ENCODE measurements at places on chromosomes 13 and 19.
A peak's percentile ranks its signal among the peaks of the same experiment; 100 is the strongest.

- DNase-seq, result no peak
These were observed 194.5 kb downstream of the DACH1 start for GRCh38 chr13:71672512-71672911.

DNA sequence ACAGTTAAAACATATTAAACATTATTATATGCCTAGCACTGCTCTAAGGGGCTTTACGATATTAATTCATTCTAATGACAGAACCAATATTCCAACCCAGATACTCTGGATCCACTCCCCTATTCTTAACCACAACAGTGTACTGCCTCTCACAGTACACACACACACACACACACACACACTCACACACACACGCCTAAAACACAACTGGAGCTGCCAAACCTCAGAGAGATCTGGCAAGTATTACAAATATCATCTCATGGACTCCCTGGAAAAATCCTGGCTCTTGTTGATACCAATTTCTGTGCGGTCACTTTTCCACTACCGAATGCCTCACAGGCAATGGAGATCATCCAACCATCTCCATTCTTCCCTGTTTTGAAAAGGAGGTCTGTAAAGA lies 1.3 kb downstream of the ZNF780A start:
- DNase-seq, result no peak

- DNase-seq, result no peak
These were observed 15.0 kb downstream of the NUFIP1 start for GRCh38 chr13:44974056-44974793.

DNA sequence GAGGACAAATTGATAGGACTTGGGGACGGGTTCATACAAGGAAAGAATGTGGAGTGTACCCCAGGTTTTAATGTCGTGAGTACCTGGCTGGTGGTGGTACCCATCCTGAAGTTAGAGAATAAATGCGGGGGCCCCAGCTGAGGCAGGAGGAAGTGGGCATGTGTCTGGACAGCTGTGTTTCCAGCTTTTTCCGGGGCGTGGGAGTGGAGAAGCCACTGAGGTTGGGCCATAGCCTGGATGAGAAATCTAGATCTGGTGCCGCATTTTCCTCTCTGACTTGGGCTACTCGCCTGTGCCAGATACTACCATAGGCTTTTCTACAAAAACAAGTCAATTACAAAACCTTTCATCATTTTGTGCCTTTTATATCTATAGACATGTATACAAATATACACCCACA lies 147.4 kb downstream of the STK24 start:
- DNase-seq, result no peak

- no peak for DNase-seq
These were observed 806.1 kb upstream of the ARGLU1 start for GRCh38 chr13:107374038-107374437.

DNA sequence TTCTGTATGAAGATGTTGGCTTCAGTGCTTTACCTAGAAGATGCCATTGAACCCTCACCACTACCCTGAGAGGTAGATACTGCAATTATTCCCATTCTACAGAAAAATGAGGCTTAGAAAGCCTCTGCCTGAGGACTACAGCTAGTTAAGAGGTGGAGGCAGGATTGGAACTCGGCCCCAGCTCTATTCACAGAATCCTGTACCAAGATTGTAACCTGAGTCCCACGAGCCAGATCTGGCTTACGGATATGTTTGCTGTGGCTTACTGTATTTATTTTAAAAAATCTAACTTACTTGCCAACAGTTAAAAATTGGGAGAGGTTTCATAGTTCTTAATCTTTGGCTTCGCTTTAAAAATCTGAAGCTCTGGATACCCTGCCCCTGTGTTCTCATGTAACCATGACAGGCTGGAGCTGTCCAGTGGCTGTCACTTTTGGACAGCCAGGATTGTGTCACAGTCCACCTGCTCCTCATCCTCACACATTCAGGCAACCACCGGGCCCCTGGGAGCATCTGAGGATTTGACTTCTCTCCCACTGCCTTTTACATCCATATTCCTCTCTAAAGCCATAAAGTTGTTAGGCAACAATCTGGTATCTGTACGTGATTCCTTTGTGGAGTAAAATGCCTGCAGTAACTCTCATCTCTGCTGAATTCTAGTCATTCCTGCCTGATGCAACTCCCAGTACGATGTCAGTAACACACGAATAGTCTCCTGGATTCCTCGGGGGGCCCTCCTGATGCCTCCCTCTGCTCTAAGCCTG lies 160.8 kb upstream of the SERP2 start:
- peak; percentile 40 for DNase-seq

GRCh38 chr19:17135001-17135853 lies 59.6 kb downstream of the MYO9B start:
- DNase-seq, result peak; percentile 87

- DNase-seq, result no peak
These were observed 7.2 kb downstream of the AXL start for GRCh38 chr19:41226053-41226873.

DNA sequence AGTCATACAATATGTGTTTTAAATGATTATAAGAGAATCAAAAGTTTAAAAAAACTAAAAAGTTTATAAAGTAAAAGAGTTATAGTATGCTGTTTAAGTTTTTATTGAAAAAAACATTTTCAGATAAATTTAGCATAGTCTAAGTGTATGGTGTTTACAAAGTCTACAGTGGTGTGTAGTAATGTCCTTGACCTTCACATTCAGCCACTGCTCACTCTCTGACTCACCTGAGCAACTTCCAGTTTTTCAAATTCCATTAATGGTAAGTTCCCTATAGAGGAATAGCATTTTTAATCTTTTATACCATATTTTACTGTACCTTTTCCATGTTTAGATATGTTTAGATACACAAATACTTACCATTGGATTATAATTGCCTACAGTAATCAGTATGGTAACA lies 842.4 kb upstream of the KLHL1 start:
- DNase-seq, result no peak

DNA sequence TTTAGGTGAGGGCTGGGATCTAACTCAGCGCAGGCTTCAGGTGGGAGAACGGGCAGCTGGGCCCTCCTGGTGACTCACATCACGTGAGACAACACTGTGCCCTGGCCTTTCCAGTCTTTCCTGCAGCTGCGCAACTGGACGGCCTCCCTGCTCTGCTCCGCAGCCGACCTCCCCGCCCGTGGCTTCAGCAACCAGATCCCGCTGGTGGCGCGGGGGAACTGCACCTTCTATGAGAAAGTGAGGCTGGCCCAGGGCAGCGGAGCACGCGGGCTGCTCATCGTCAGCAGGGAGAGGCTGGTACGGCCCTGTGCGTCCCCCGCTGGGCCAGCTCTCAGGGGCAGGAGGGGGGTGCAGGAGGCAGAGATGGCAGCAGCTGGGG lies 8.8 kb downstream of the SPPL2B start:
- no peak for DNase-seq

- peak; percentile 73 for DNase-seq
These were observed 5.2 kb downstream of the CHAMP1 start for GRCh38 chr13:114319441-114319913.

GRCh38 chr19:58355908-58356765 lies 2.8 kb upstream of the A1BG start:
- no peak for DNase-seq

GRCh38 chr13:111521691-111522229 lies 201.3 kb downstream of the TEX29 start:
- DNase-seq, result no peak

DNA sequence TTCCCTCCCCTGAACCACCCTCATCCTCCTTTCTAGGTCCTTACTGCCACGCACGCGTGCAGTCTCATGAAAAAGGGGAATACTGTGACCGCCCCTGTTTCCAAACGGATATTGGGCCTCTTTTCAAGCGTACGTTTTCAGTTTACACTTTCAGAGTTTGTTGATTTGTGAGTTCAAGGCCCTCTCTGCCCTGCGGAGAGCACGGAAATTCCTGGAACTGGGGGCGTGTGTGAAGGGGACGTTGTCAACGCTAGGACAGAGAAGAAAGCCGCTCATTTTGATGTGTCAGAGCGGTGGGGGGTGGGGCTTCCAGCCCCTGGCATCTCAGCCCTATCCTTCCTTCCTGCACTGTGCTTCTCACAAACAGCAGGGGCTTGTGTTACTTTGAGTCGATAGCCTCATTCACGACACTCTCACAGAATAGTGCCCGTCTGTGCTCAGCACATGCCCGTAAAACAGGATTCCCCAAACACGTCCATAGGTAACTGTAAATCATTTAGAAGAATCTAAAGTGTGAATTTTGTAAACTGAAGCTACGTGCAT lies 137.6 kb upstream of the PEG3 start:
- no peak for DNase-seq

DNA sequence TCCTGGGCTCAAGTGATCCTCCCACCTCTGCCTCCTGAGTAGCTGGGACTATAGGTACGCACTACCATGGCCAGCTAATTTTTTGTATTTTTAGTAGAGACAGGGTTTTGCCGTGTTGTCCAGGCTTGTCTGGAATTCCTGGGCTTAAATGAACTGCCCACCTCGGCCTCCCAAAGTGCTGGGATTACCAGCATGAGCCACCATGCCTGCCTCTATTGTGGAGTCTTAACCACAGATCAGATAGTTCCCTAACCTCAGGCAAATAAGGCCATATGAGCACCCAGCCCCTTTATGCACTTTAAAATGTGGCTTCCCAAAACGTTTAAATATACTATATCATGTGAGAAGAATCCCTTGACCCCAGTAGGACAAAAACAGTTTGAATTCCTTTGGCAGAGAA lies 16.4 kb downstream of the CNMD start:
- DNase-seq, result no peak

GRCh38 chr19:32661318-32661717 lies 13.7 kb downstream of the ANKRD27 start:
- no peak for DNase-seq

- no peak for DNase-seq
These were observed 38.2 kb downstream of the ARRDC2 start for GRCh38 chr19:18046059-18046718.

GRCh38 chr19:19751846-19752245 lies 18.9 kb upstream of the ZNF14 start:
- no peak for DNase-seq

DNA sequence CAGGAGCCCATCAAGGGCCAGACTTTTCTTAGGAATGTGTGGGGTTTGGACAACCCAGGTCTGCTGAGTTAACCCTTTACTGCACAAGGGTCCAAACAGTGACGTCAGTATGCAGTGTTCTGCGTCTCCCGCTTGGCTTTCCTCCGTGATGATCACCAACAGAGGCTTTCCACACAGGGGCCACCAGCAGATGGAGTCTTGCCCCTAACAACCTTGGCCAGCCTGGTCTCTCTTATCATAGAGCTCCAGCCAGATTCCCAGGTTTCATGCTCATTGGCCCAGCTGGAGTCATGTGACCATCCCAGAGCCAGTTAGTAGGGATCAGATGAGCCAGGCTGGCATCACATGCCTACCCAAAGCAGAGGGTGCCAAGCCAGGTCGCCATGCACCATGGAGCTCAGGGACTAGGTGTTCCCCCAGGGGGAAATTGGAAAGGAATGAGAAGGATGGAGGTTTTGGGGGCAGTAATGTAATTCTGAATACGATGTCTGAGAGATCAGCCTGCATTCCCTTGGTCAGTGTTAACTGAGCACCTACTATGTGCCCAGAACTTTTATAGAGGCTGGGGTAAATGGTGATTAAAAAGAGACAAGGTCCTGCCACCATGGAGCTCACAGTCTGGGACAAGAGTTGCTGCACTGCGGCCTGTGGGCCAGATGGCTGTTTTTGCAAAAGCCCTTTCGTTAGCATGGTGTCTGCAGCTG lies 61.2 kb downstream of the MYH14 start:
- no peak for DNase-seq

DNA sequence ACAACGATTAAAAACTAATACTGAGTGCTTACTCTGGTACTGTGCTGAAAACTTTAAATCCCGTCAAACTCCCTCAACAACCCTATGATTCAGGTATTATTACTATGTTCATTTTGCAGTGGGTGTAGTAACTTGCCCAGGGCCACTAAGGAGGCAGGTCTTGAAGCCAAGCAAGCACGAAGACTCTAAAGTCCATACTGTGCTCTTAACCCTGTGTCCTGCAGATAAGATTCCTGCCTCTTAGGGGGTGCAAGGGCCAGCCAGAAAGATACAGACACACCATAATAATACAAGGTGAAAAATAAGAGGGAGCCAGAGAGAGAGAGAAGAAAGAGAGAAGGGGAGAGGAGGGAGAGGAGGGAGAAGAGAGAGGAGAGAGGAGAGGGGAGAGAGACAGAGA lies 95.5 kb downstream of the CDADC1 start:
- no peak for DNase-seq

DNA sequence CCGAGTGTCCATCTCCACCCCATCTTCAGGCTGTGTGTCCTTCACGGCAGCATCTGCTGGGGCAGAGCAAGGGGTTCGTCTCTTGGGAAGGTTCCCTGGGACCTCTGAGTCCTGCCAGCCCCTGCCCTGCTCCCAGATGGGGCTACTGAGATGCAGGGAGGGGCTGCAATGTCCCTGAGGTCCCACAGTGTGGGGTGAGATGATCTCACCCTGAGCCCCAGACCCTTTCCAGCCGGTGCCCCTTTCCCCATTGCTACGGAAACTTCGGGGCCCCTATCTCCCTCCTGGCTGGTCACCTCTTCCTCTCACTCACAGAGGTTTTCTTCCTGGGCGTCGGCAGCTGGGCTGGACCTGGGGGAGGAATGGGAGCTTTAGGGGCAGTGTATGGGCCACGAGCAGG lies 5.0 kb downstream of the LILRB2 start:
- no peak for DNase-seq

DNA sequence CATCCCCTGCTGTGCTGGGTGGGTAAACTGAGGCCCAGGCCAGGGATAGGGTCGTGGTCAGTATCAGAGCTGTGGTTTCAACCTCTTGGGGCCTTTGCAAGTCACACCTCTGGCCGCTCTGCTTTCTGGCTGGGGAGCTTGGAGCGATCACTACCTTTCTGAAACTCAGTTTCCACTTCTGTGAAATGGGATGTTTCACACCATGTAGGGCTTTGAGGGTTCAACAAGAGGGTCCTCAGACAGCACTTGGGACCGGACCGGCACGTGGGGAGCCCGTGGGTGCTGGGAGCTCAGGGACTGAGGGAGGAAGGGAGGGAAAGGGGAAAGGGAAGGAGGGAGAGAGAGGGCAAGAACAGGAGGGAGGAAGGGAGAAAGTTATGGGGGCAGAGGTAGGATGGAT lies 21.1 kb downstream of the PGLS start:
- no peak for DNase-seq

GRCh38 chr13:76512721-76513145 lies 373.5 kb downstream of the KCTD12 start:
- DNase-seq, result no peak

DNA sequence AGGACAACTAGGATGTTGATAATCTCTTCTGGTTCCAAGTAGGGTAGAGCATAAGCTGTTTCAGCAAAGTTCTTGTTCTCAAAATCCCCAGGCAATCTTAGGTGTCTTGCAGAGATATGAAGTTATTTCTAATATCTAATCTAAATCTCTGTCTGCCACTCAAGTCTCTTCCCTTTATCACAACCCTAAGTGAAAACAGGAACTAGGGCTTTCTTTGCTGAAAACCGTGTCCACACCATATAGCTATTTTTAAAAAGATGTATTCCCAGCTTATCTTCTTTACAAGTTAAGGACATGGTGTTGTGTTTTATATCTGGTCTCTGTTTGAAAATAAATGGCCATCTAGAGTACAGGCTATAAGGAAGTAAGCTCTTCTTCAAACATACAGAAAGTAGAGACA lies 11.3 kb upstream of the RNASEH2B start:
- no peak for DNase-seq

All from AG04449 (cell line).